ENCODE measurements at places on chromosomes 3 and 15. TPM values are rescaled to one million over a fixed set of nuclear protein-coding genes. Genes with fewer than 3 reads are reported as not detected.

Gene CELF6
- polyA plus RNA-seq: 0.19 TPM

Gene ASB7
- 11.1 TPM for polyA plus RNA-seq

Gene ECE2
- polyA plus RNA-seq: not detected

Gene FETUB
- polyA plus RNA-seq: not detected

Gene CASR
- polyA plus RNA-seq: not detected

Gene GABRG3
- not detected for polyA plus RNA-seq

Gene ACAN
- not detected for polyA plus RNA-seq

Gene EHHADH
- 0.84 TPM for polyA plus RNA-seq

Gene CRABP1
- not detected for polyA plus RNA-seq

Gene PLCH1
- not detected for polyA plus RNA-seq

Gene RETNLB
- not detected for polyA plus RNA-seq

Gene WNT7A
- 0.23 TPM for polyA plus RNA-seq

Gene RYR3
- 0.08 TPM for polyA plus RNA-seq

Gene STAC
- not detected for polyA plus RNA-seq

Gene CYP11A1
- polyA plus RNA-seq: not detected

Gene DLL4
- polyA plus RNA-seq: not detected

Gene PLSCR2
- not detected for polyA plus RNA-seq

Gene KCNH8
- 1.9 TPM for polyA plus RNA-seq

Gene KBTBD12
- polyA plus RNA-seq: not detected

Gene PRSS50
- polyA plus RNA-seq: not detected

Gene VWA5B2
- 0.20 TPM for polyA plus RNA-seq

Gene GOLGA6B
- polyA plus RNA-seq: not detected

Gene NLGN1
- polyA plus RNA-seq: not detected

Gene RASL12
- polyA plus RNA-seq: not detected

Gene LSAMP
- 0.94 TPM for polyA plus RNA-seq

Gene HEXA
- 102 TPM for polyA plus RNA-seq

Gene HTR3E
- not detected for polyA plus RNA-seq

Gene RTP1
- polyA plus RNA-seq: not detected

Gene CNTN4
- not detected for polyA plus RNA-seq

Gene RAB27A
- 15.3 TPM for polyA plus RNA-seq

Gene GNAT1
- polyA plus RNA-seq: not detected

Data from IgD-negative memory B cell (primary cell).